Pancreas (tissue), 10 donors: ENCODE measurements at places on chromosomes 1 and 21. TPM values are rescaled to one million over a fixed set of nuclear protein-coding genes. Genes with fewer than 3 reads are reported as not detected.

The VANGL1 gene
- total RNA-seq, result 4.3 TPM

The TSPEAR gene
- 0.05 TPM for total RNA-seq

The DNAJC28 gene
- total RNA-seq, result 0.87 TPM

GRCh38 chr21:24367936-24368335 is 1239.3 kb downstream of the MRPL39 start:
- DNase-seq, result no peak

GRCh38 chr1:12594966-12595756 is 22.8 kb downstream of the DHRS3 start:
- DNase-seq, result no peak
